Skin of body (tissue), 3 donors: ENCODE measurements at places on chromosomes 5 and 9.
A peak's percentile ranks its signal among the peaks of the same experiment; 100 is the strongest.

- DNase-seq, result no peak
Observed at GRCh38 chr5:9294793-9295465, 250.9 kb downstream of the SEMA5A start.

- peak; percentile 46 for DNase-seq
Observed at GRCh38 chr5:18393565-18394442, 759.5 kb downstream of the TAF11L14 start.

DNA sequence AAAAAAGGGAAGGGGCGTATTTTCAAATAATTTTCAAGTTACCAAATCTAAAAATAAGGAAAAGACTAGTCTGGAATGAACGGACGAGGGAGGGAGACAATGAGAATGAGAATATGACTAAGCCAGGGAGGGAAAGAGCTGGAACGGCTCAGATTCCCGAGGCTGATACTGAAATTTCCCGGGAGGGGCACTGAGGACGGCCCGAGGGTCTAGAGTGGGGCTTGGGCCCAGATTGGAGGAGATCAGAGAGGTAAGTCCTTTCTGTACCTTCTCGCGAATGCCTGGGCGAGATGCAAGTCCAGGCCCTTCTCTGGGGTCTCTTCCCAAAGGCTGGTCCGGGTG, 3.4 kb upstream of the CCIN start:
- peak; percentile 55 for DNase-seq

- DNase-seq, result peak; percentile 23
Observed at GRCh38 chr5:171762021-171762608, 23.5 kb upstream of the SMIM23 start.

GRCh38 chr5:89988129-89988810, 421.3 kb downstream of the CETN3 start:
- DNase-seq, result peak; percentile 31

DNA sequence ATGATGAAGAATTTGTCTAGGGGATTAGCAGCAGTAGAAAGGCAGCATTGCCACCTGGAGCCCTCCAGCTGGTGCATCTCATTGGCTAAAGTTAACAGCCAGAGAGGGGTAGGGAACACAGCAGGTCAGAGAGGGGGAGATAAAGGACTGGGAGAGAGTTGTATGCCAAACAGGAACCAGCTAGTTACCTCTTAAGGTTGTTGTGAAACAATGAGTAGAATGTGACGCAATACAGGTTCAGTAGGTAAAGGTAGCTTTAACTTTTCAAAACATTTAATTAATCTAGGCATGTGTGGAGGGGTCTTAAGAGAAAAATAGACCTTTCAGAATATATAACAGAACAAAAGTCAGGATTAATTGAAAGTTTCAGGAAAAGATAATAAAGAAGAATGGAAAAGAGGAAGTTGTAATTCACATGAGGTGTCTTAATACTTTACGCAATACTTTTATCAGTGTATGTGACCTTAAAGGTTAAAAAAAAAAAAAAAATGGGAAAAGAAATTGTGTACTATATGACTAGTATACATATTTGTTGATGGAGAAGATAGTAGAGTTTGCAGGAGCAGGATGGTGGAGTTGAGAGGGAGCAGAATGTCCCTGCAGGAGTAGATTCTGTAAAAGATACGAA, 14.3 kb downstream of the FBXO38 start:
- DNase-seq, result no peak

- no peak for DNase-seq
Observed at GRCh38 chr5:77847129-77847460, 71.0 kb upstream of the TBCA start.

DNA sequence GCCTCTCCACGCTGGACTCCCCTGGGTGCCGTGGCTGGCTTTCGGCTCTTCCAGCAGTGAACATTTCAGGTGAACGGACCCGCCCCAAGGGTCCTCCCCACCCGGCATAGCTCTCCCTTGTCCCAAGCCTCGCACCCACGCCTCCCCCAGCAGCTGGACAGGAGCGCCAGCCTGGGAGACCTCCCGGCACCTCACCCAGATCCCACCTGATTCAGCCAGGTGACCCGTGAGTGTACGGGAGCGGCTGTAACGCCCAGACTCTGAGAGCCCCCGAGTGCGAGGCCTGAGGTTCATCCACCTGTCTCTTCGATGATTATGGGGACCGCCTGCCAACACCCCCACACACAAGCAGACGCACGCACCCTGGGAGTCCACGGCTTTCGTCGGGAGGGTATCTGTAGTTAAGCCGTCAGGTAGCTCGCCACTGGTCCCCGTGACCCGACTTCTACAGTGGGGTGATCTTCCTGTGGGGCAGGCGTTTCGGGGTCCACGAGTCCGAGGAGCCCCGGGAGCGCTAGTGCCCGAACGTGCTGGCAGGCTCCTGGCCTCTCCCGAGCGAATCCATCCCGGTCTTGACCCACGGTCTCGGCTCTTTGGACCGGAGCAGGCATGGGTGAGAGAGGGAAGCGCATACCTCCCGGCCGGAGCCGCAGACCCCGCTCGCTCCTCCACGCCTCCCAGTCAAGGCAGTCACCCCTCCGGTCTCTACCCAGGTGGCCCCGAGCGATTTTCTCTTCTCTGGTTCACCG, 14.9 kb downstream of the TRIM7 start:
- no peak for DNase-seq

DNA sequence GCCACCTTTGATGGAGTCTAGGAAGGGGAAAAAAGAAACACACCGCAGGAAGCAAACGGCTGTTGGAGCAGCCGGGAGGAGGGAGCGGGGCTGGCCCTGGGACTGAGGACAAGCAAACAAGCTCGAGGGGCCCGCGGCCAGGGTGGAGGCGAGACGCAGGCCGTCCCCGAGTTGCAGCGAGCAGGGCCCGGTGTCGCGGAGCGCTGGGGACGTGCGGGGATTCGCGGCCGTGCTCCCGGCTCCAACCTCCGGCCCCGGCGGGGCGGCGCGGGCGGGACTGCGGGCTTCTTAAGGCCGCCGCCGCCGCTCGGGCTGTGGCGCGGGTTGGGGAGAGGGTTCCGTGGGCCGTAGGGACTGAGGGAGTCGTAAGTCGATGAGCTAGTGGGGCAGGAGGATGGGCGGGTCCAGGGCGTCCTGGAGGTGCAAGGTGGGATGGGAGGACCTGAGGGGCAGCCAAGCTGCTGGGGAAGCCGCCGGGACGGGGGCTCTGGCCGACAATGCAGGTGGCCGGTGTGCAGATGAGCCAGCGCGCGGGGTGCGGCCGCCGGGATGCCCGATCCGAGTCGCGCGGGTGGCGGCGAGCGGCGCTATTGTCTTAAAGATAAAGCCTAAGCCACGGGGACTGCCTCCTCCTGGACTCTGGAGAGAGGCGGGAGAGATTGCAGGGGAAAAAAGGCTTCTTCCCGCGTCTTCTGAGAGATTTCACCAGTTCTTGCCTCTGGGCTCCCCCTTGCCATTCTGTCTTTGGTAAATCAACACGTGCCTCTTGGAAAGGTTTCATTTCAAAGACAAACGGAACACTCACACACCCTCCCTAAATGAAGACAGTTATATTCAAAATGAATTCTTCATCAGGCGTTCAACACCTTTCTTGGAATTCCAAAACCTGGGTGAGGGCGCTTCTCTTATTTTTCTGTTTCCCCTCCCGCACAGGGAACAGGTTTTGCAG, 1.6 kb upstream of the HAPLN1 start:
- peak; percentile 8 for DNase-seq

DNA sequence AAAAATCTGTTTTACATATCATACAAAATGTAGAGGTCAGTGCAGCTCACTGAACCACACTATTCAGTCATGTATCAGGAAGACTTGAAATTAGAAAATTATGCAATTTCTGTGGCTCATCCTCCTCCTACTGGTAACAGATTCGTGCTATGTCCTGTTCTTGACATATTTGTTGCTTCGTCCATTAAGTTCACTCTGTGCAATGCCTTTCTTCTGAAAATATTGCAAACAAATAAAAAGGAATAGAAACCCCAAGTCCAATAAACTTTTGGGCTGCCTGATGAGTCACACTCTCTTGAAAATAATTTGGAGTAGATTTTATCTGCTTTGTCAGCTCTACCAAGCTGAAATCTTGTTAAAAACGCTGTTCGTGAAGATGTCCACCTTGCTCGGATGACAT, 391.2 kb downstream of the RAB3C start:
- DNase-seq, result no peak

DNA sequence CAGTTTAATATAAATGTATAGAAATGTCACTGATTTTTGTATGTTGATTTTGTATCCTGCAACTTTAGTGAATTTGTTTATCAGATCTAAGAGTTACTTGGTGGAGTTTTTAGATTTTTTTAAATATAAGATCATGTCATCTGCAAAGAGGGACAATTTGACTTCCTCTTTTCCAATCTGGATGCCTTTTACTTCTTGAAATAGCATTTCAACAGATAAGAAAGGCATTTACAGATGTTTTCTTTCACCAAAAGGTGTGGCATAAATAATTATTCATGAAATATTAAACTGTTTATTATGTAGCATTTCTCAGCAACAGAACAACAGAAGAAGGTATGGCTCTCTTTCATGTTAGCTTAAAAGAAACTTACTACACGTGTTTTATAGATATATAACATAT, 34.9 kb upstream of the NIPBL start:
- no peak for DNase-seq

DNA sequence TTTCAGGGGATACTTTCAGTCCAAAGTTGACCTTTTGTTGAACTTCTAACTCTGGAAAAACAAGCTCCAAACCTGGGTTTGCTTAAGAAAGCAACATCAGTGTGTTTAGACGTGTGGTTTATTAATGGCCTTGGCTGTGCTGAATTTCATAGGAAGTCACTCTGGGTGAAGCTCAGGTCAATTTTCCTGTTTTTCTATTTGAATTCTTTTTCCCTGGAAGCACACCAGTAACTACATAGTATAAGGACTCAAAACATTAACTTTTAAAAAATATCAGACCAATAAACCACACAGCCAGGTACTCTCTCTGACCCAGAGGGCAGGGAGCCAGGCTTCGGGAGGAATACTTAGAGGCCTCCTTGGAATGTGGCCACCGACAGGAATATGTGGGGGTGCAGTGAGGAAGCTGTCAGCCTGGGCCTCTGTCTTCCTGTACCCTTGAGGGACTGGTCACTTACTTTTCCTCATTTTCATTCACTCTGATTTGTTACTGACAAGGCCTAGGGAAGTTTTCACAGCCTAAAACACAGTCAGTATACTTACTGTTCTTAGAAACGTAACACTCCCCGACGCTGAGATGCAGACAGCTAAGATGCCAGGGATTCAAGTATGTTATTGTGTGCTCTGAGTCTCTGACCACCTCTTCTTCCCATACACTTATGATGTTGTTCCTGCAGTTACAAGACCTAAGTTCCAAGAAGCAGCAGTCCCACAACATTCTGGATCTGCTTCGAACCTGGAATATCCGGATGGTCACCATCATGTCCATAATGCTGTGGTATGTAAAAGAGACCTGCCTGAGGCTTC, 18.9 kb downstream of the SLC22A5 start:
- peak; percentile 52 for DNase-seq

- no peak for DNase-seq
Observed at GRCh38 chr9:87441251-87441650, 56.4 kb upstream of the DAPK1 start.

GRCh38 chr5:54944364-54944763, 41.0 kb downstream of the ESM1 start:
- DNase-seq, result peak; percentile 11

DNA sequence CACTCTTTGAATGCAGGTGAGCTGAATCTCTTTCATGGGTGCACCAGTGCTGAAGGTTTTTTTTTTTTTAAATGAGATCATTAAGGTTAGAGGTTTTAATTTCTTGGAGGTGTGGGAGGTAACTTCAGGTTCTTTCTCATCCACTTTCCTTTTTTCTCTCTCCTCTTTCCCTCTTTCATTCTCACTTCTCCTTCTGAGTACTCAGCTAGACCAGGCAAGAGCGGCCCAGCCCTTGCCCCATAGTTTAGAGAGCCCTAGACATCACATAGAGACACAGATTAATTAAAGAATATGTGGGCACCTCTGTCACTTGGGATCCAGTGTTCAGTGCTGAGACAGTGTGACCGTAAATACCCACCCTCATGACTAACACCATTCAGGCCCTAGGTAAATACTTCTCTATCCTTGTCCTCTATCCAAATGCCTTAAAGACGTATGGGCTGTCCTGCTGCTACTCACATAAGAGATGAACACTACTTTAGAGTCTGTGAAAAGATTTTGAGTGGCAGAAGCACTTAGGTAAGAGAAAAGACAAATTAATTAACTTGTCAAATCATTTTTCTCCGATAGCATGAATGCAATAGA, 174.1 kb downstream of the TLE4 start:
- no peak for DNase-seq

- DNase-seq, result no peak
Observed at GRCh38 chr5:144712090-144712489, 541.4 kb downstream of the KCTD16 start.

DNA sequence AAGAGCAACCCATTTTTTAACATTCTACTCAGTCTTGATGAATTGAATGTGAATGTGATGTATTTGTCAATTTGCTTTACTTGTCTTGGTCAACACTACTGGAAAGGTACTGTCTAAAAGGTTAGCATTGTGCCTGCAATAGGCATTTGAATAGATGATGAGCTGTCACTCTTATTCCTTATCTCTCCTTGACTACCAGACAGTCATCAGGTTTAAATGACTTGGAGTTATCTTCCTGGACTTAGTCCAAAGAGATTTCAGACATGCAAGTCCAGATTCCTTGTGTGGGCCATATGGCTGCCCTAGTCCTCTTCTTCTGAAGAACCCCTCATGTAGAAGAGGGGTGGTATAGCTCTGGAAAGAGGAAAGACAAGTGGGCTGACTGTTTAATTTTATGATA, 4.8 kb downstream of the ARHGEF28 start:
- no peak for DNase-seq

- DNase-seq, result no peak
Observed at GRCh38 chr5:91283326-91283725, 99.8 kb downstream of the ARRDC3 start.

DNA sequence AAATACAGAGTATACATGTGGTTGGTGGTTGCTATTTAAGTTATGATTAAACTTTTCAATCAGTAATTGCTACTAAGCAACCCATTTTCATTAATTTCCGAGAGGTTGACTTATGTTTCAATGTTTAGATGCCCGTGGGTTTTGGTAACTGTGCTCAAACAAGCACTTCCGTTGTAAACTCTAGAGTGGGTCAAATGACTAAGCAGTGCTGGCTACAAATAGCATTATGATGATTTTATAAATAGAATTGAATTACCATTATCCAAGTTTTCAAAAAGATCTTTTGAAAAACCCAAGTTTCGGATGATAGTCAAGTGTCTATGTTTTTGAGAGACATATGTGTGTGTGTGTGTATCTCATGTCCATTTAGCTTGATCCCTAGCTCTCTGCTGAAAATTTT, 2369.4 kb upstream of the ACO1 start:
- no peak for DNase-seq

GRCh38 chr9:14437354-14438231, 123.7 kb upstream of the NFIB start:
- DNase-seq, result no peak

DNA sequence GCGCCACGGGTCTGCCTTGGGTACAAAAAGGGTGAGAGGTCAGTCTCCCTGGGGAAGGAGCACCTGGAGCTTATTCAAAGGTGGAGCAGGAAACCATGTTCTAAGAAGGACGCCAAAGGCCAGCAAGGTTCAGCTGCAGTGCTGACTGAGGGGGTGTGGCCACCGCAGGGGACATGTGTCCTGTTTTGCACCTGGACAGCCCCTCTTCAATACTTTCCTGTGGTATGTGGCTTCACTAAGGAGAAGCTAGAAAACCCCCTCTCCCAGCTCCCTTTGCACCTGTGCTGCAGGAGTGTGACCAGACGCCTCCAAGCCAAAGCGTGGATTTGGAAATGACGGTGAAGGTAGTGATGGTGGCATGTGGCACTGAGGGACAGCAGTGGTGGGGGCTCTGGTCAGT, 23.6 kb downstream of the TRIM14 start:
- DNase-seq, result no peak

- DNase-seq, result no peak
Observed at GRCh38 chr5:13316176-13316575, 628.3 kb downstream of the DNAH5 start.
